ENCODE measurements at places on chromosomes 2 and 18.

GRCh38 chr18:44826418-44827259 lies 146.0 kb downstream of the SETBP1 start:
- DNase-seq, result no peak

DNA sequence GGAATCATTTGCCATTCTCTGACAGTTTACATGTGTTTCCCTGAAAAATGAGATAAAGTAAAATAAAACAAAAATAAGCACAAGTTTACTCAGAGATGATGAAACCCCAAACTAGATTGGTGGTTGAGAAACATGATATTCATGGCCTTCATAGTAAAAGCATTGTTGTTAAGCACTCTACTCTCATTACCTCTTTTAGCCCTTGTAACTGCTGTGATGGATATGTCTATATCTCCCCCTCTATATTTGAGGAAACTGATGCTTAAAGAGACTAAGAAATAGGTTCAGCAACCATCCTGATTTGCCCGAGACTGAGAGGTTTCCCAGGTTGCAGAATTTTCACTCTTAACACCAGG lies 33.9 kb upstream of the GALNT3 start:
- DNase-seq, result no peak

GRCh38 chr18:59837586-59837985 lies 62.2 kb upstream of the PMAIP1 start:
- peak; percentile 77 for DNase-seq

- DNase-seq, result no peak
Measured at GRCh38 chr2:43311276-43311675, 84.9 kb upstream of the ZFP36L2 start.

DNA sequence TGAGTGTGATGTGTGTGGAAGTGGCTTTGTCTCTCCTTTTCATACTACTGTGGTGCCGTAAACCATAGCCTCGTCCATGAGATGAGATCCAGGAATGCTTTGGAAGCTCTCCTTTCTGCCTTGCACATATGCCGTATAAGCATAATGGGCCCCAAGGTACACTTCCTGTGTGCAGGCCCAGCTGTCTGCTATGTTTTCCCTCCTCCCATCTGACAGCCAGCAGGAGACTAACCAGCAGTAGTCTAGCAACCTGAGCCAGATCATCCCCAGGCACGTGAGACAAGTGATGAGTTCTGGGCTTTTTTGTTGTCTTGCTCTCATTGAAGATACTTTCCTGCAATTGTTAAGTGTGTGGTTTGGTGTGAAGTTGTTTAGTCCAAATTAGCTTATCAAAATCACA lies 555.5 kb upstream of the LRRTM4 start:
- no peak for DNase-seq

DNA sequence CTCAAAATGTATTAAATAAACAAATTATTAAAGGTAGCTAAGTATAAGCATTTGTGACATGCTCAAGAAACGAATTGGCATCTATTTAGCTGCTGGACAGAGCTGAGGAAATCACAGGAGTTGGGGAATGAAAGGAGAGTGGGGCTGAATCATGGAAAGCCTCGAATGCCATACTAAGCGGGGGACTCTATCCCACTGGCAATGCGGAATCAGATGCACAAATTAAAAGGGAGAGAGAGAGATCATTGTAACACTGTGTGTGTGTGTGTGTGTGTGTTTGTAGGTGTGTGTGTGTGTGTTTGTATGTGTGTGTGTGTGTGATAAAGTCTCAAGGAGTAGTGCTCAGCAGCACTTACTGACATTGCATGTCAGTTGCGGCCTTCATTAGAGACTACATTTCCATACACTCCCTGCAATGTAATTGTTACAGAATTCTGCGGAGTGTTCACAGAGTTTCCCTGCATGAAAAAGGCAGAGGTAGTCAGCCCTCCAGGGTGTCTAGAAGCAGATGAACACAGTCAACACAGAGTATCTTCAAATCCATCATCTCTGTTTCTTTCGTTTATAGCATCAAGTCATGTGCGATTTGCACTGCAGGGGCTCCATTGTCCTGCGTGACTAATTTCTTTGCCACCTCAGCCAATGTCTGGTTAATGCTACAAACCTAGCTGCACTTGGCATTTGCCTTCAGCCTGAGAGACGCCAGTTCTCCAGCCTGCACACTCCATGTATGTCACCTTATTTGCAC lies 111.7 kb upstream of the CYRIA start:
- no peak for DNase-seq

- no peak for DNase-seq
Measured at GRCh38 chr2:231334981-231335380, 60.5 kb upstream of the B3GNT7 start.

- DNase-seq, result no peak
Measured at GRCh38 chr2:24315669-24316068, 44.7 kb downstream of the ITSN2 start.

GRCh38 chr2:96225016-96225533 lies 16.4 kb upstream of the STARD7 start:
- DNase-seq, result peak; percentile 7

Measured in CD4-positive, alpha-beta T cell treated with Interleukin-2 at 100 ng/mL for 4 hours (primary cell).